Left kidney (tissue), 8 donors: ENCODE measurements at places on chromosomes 2 and 18. TPM values are rescaled to one million over a fixed set of nuclear protein-coding genes. Genes with fewer than 3 reads are reported as not detected.

ABHD1 gene
- polyA plus RNA-seq = 1.4 TPM

GREB1L gene
- polyA plus RNA-seq = 4.0 TPM

NCKAP1 gene
- polyA plus RNA-seq = 145 TPM

ALPG gene
- not detected for polyA plus RNA-seq

BBS5 gene
- polyA plus RNA-seq = 17.0 TPM

SDC1 gene
- 22.2 TPM for polyA plus RNA-seq

SLC19A3 gene
- polyA plus RNA-seq = 10.7 TPM

ANKRD62 gene
- 0.10 TPM for polyA plus RNA-seq

ADGRF3 gene
- polyA plus RNA-seq = 2.5 TPM

CHRND gene
- polyA plus RNA-seq = 0.96 TPM

ZNF516 gene
- 44.3 TPM for polyA plus RNA-seq

TTN gene
- polyA plus RNA-seq = 1.2 TPM

FER1L5 gene
- 1.9 TPM for polyA plus RNA-seq

PCARE gene
- polyA plus RNA-seq = 0.43 TPM

FOXD4L1 gene
- polyA plus RNA-seq = 0.60 TPM

CRYBA2 gene
- not detected for polyA plus RNA-seq

NOSTRIN gene
- polyA plus RNA-seq = 37.2 TPM

C2orf80 gene
- 0.25 TPM for polyA plus RNA-seq

FBLN7 gene
- 13.6 TPM for polyA plus RNA-seq

ACOXL gene
- 1.1 TPM for polyA plus RNA-seq

CCBE1 gene
- polyA plus RNA-seq = 31.5 TPM

SERPINB4 gene
- polyA plus RNA-seq = not detected

TLX2 gene
- polyA plus RNA-seq = 0.07 TPM

RBKS gene
- 6.7 TPM for polyA plus RNA-seq

MEIS1 gene
- polyA plus RNA-seq = 164 TPM

FKBP1B gene
- 10.0 TPM for polyA plus RNA-seq

SIGLEC15 gene
- polyA plus RNA-seq = 0.50 TPM

POTEJ gene
- not detected for polyA plus RNA-seq

SIX3 gene
- polyA plus RNA-seq = not detected

CFAP65 gene
- polyA plus RNA-seq = 0.28 TPM

KIF1A gene
- 11.1 TPM for polyA plus RNA-seq

MOCOS gene
- polyA plus RNA-seq = 1.2 TPM

LYPD6B gene
- 37.2 TPM for polyA plus RNA-seq

IGFBP2 gene
- 169 TPM for polyA plus RNA-seq

CCL20 gene
- 0.48 TPM for polyA plus RNA-seq

UGT1A5 gene
- not detected for polyA plus RNA-seq

SMAD7 gene
- 60.6 TPM for polyA plus RNA-seq

REG1B gene
- polyA plus RNA-seq = not detected

DSG2 gene
- polyA plus RNA-seq = 55.9 TPM

NMUR1 gene
- 0.55 TPM for polyA plus RNA-seq

B4GALT6 gene
- polyA plus RNA-seq = 20.7 TPM

PAIP2B gene
- 21.6 TPM for polyA plus RNA-seq

NEB gene
- 30.6 TPM for polyA plus RNA-seq

BCL11A gene
- polyA plus RNA-seq = 15.1 TPM

CDH20 gene
- polyA plus RNA-seq = 3.3 TPM

LAMA1 gene
- 95.7 TPM for polyA plus RNA-seq

GALNT14 gene
- 47.6 TPM for polyA plus RNA-seq

ARID5A gene
- 3.1 TPM for polyA plus RNA-seq

CNOT11 gene
- 67.0 TPM for polyA plus RNA-seq

RABL2A gene
- 73.0 TPM for polyA plus RNA-seq

ACMSD gene
- polyA plus RNA-seq = 43.9 TPM

CYBRD1 gene
- polyA plus RNA-seq = 41.6 TPM

ORMDL1 gene
- 123 TPM for polyA plus RNA-seq

KCNG2 gene
- 0.13 TPM for polyA plus RNA-seq

TCF7L1 gene
- polyA plus RNA-seq = 50.7 TPM

UGT1A7 gene
- polyA plus RNA-seq = 0.07 TPM
